ENCODE measurements at places on chromosomes 2 and 18. TPM values are rescaled to one million over a fixed set of nuclear protein-coding genes. Genes with fewer than 3 reads are reported as not detected.

The IL18R1 gene
- total RNA-seq, result 5.1 TPM

The MAP3K19 gene
- not detected for total RNA-seq

The CCDC148 gene
- 0.21 TPM for total RNA-seq

The RAX gene
- not detected for total RNA-seq

The SERPINB8 gene
- total RNA-seq, result 8.3 TPM

The MYO7B gene
- total RNA-seq, result not detected

The ANKRD30B gene
- total RNA-seq, result not detected

The MAPK4 gene
- 0.48 TPM for total RNA-seq

The ABCB11 gene
- not detected for total RNA-seq

The DSC3 gene
- total RNA-seq, result 260 TPM

The KCNE4 gene
- total RNA-seq, result under 0.01 TPM

The MAP4K4 gene
- total RNA-seq, result 74.5 TPM

The SCTR gene
- not detected for total RNA-seq

The PLB1 gene
- 0.64 TPM for total RNA-seq

The KCNJ3 gene
- total RNA-seq, result not detected

The ARL5A gene
- 68.2 TPM for total RNA-seq

The EPC2 gene
- 9.2 TPM for total RNA-seq

The DYNAP gene
- not detected for total RNA-seq

The VIL1 gene
- not detected for total RNA-seq

The SUMO1 gene
- 107 TPM for total RNA-seq

The CFAP65 gene
- total RNA-seq, result under 0.01 TPM

The RESP18 gene
- total RNA-seq, result not detected

The RAD51AP2 gene
- total RNA-seq, result 0.24 TPM

The PDE11A gene
- total RNA-seq, result 0.48 TPM

The CNTNAP5 gene
- total RNA-seq, result not detected

The ST8SIA5 gene
- not detected for total RNA-seq

The FSIP2 gene
- total RNA-seq, result 0.21 TPM

The ADD2 gene
- total RNA-seq, result not detected

The EML4 gene
- total RNA-seq, result 24.3 TPM

The KCNG3 gene
- not detected for total RNA-seq

The FBLN7 gene
- 0.96 TPM for total RNA-seq
